ENCODE measurements at places on chromosomes 2 and 18.

DNA sequence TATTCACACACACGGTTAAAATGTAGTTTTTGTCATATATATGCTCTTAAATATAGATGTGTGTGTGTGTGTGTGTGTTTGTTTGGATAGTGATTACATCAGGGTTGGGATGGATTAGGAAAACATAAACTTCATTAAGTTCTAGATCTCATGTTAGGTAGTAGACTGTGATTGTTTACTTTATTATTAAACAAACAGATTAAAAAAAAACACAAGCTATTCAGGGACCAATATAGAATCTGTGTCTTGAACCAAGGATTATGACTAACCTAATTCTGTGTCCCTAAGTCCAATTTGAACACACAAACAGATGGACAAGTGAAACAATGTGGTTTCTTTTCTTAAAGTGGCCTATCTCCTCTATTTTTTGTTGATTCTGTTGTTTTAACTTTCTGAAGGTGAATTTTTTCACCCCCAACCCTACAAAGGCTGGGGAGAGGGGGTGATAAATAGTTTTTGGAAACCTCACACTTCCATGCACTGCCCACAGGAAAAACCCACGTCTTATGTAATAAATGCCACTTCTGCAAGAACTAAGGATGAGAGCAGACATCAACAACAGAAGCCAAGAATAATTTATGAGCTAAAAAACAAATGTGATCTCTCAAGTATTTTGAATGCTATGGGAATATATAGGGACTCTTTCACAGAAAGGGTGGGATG lies 40.7 kb downstream of the IL1R2 start:
- no peak for DNase-seq

GRCh38 chr2:100581277-100581612 lies 18.5 kb downstream of the PDCL3 start:
- no peak for DNase-seq

DNA sequence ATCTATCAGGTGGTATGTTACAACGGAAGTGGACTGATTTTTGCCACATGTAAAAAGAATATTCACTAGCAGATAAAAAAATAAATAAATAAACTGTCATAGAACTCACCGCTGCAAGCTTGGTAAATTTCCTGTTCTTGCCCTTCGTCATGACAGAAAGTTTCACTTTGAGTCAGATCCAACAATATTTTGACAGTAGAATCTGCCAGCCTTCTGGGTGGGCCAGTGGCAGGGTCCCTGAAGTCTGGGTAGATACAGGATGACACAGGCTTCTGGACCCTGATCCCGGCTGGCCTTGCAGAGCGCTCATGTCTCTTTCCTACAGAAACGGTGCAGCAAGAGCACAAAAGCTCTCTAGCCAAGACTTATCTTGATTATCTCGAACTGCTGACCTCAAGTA lies 97.8 kb upstream of the PMAIP1 start:
- no peak for DNase-seq

GRCh38 chr2:197324801-197325200 lies 14.2 kb upstream of the ANKRD44 start:
- DNase-seq: no peak

DNA sequence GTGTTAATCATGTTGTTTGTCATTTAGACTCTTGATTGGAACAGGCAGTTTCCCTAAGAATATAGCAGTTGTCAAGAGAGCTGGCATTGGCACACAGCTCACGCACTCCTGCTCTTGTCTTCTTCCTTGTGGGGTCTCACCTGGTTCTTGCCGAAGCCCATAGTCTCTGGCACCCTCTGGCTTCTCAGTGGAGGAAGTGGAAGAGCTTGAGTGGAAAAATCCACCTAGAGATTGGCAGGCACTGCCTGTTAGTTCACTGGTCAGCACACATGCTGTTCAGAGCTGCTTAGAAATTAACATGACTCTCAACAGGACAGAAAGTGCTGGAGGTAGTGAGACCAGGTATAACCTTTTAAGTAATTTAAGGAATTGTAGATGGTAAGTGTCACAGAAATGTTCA lies 28.3 kb downstream of the SCTR start:
- DNase-seq: no peak

GRCh38 chr2:80896576-80896975 lies 592.0 kb upstream of the LRRTM1 start:
- DNase-seq: no peak

- DNase-seq: no peak
Observed at GRCh38 chr2:47868611-47869352, 37.5 kb downstream of the FBXO11 start.
